ENCODE measurements at places on chromosomes 6 and 20.

GRCh38 chr20:5797843-5798462 lies 47.8 kb downstream of the SHLD1 start:
- DNase-seq, result no peak

GRCh38 chr6:125077453-125077852 lies 76.1 kb upstream of the TPD52L1 start:
- DNase-seq, result peak; percentile 34

DNA sequence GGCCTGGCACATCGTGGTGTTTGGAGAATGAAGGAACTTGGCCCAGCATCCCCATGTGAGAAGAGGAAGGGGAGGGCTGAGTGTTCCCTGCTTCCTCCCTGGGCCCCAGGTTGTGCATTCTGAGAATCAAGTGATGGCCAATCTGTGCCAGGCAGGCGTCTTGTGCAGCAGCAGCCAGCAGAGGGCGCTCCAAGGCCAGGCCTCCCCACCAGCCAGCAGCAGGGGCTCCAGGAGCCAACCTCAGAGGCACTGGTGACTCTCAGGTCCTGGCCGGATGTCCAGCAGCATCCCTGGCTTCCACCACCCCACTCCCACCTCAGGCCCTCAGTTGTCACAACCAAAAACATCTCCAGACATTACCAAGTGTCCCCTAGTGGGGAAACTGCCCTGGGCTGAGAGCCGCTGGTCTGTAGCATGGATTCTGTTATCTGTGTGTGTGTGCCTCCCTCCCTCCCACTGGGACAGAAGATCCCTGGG lies 192.0 kb downstream of the PREX1 start:
- peak; percentile 50 for DNase-seq

DNA sequence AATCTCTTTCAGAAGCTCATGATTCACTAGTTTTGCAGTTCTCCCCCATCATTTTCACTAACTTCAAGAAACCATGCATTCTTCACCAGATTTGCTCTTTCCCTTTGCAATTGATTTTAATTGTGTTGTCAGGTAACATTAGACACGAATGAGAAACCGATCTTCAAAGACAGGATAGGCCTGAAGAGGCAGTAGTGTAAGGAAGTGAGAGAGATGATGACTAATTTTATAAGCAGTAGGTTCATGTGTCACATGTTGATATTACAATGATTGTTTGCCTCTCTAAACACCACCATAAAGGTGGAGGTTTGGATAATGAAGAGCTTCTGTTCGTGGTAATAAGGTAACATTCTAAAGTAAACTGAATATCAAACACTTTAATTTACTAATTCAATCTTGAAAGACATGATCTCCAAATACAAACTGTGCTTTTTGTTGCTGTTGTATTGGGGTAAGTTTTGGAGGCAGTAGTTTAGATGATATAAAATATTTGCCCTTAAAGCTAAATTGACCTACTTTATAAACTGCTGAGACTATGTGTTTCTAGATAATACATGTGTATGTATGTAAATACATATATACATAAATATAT lies 207.2 kb downstream of the PHACTR1 start:
- DNase-seq, result no peak

DNA sequence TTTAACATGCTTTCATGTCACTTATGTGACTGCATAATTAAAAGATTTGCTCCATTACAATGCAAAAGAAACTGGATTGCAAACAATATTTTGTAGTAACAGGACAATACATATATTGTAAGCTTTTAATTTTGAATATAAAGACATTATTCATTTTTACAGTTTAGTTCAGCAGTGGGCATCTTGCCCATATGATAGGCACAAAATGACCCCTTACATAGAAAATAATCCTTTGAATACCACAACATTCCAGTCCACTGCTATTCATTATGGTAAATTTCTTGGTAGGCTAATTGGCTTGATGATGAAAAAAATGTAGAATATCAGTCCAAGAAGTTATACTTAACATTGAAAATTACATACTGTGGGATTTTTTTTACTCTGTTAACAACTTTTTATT lies 74.1 kb upstream of the LAMA2 start:
- DNase-seq, result no peak

DNA sequence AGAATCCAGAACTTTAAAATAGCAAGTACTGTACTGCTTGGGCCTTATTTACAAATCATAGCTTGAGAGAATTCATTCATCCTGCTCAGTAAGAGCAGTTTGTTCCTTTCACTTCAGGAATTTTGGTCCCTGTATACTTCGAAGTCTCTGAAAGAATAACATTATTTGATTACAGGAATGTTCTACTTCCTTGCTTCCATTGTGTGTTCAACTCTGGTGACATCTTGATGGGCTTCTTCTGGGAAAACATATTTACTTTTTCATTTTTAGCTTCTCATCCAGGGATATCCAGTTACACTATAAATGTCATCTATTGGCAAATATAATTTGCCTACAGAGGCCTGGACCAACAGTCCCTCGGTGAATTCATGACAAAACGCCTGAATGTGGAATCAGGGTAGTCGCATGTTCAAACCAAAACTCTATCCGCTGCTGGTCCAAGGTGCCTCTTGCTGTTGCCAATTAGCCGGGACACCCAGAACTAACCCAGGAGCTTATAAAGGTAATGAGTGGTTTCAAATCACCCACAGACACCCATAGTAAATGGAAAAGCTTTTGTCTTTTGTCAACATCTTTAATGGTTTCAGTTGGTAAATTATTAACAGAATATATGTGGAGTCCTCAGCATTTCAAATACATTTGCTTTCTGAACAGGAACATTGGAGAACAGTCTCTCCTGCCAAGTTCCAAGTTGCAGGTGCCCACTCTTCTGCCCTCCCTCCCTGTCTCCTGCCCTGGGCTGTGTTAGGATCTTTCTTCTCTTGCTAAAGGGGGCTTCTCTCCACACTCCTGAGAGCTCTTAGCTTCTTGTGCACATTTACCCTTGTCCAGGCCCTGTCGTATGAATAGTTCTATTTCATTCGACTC lies 162.5 kb upstream of the CITED2 start:
- no peak for DNase-seq

DNA sequence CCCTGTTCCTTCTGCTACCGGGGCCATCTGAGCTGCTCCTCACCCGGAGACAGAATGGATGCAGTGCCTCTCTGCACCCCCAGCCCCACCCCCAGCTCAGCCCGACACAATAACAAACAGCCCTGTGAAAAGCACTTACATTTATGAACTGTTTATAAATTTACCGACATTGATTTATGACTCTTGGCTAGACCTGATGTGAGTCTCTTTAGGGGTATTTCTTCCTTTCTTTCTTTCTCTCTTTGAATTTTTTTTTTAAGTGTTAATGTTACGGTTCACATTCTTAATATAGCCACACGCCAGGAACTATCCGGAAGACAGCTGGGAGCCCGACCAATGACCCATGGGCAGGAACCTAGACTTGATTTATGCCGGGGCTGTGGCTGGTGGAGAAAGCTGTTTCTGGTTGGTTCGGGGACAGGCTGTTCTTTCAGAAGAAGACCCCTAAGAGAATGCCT lies 266.3 kb downstream of the CDC5L start:
- DNase-seq, result peak; percentile 79

DNA sequence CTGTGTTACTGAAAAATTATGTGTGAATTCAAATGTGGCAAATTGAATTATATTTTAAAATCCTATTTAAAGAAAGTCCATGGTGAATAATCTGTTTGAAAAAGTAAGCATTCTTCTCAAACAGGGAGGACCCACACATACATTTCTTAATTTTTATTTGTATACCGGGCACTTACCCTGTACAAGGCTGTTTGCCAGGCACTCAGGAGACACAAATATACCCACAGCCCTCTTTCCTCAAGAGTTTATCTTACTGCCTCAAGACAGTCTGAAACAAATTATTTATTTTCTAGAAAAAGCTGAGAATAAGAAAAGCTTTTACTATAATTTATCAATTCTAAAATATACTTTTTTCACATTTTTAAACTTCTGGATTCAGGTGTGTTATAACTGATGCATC lies 114.4 kb downstream of the TASP1 start:
- DNase-seq, result no peak

- peak; percentile 61 for DNase-seq
These were observed 264.9 kb downstream of the HIVEP2 start for GRCh38 chr6:142679907-142680700.

DNA sequence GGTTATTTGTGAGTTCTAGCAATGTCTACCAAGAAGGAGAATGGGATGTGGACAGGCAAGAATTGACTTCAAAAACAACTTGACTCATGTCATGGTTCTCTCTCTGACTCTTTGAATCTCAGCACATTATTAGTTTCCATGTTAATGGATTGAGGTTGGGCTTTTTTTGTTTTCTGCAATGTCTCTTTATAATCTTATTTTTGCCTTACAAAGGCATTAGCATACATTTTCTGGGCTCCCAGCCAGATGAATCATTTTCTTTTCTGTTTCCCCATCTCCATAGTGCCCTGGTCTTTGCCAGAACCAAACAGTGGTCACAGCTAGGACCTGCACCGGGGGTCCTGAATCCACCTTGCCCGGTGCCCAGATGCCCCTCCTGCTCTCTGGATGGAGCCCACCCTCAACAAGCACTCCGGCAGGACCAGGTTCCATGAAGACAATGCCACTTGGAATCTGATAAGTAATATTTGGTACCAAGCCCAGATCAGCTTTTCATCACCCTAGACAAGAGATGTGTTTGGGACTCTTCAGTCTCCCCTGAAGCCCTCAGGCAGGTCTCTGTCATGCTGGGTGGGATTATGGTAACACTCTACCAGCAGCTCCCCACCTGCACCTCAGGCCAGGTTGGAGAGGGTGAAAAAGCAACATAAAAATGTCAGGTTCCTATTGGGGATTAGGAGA lies 266.7 kb upstream of the SULF2 start:
- DNase-seq, result peak; percentile 67

DNA sequence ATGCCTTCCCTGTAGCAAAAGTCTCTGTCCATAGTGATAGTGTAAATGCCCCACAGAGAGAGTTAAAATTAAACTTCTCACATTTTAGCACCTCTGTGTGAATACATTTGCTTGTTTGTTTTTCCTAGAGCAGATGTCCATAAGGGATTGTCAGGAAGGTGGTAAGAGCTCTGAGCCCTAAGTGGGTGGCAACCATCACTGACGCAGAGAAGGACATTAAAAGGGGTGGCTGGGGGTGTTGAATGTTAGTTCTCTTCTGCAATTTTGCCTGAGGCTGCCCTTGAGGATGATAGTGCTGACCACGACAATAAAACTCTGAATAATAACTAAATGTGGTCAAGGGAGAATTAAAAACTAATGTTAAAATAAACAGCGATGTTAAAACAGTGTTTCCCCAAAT lies 174.3 kb upstream of the ID4 start:
- DNase-seq, result no peak

- DNase-seq, result no peak
These were observed 155.0 kb downstream of the GJA10 start for GRCh38 chr6:90049295-90049694.

- DNase-seq, result no peak
These were observed 28.9 kb downstream of the TCF21 start for GRCh38 chr6:133917781-133918180.

DNA sequence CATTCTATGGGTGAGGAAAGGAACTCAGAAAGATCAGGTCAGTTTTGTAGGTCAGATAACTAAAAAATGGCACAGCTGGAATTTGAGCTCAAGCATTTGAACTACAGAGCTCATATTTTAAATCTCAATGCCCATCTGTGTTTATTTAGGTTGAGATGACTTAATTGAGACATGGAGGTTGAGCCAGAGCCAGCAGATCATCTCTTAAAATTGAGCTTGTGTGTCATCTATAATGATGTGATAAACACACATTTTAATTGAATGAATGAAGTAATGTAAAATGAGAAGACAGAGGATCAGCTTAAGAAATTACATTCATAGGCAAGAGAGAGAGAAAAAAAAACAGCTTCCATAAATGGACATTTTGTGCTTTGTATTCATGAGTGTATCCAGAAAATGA lies 3.7 kb downstream of the MANEA start:
- DNase-seq, result no peak

- DNase-seq, result peak; percentile 40
These were observed 87.5 kb downstream of the FOXO3 start for GRCh38 chr6:108648191-108648590.

GRCh38 chr6:30857549-30857948 lies 26.8 kb upstream of the DDR1 start:
- no peak for DNase-seq

DNA sequence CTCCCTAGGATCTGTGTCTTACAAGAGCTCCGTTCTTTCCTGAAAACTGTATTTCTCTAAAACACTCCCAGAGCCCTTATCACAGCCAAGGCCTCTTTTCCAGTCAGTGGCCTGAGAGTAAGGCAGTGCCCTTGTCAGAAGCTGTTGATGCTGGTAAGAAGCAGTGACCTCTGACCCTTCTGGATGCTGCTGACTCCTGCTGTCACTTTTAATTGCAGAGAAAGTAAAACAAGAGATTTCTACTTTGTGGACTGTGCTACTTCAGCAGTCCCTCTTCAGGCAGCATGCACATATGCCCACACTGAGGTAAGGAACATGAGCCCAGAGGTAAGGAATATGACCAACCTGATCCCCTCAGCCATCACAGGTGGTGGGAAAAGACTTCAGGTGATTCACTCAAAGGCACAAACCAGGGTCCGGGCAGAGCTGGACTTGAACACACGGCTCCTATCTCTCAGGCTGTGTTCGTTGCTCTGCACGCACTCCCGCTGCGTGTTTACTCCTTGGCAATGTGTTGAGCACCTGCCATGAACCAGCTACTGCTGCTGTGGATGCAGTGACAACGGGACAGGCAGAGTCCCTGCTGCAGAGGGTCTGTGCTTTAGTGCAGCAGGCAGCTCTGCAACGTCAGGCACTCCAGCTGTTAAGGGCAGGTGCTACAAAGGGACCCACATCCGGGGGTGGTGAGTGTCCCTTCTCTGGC lies 201.9 kb upstream of the CST7 start:
- no peak for DNase-seq

GRCh38 chr6:128161263-128161662 lies 260.4 kb upstream of the THEMIS start:
- no peak for DNase-seq

GRCh38 chr20:21395666-21396598 lies 1.4 kb downstream of the NKX2-4 start:
- DNase-seq, result no peak

GRCh38 chr20:17614812-17615644 lies 45.2 kb downstream of the DSTN start:
- DNase-seq, result no peak

DNA sequence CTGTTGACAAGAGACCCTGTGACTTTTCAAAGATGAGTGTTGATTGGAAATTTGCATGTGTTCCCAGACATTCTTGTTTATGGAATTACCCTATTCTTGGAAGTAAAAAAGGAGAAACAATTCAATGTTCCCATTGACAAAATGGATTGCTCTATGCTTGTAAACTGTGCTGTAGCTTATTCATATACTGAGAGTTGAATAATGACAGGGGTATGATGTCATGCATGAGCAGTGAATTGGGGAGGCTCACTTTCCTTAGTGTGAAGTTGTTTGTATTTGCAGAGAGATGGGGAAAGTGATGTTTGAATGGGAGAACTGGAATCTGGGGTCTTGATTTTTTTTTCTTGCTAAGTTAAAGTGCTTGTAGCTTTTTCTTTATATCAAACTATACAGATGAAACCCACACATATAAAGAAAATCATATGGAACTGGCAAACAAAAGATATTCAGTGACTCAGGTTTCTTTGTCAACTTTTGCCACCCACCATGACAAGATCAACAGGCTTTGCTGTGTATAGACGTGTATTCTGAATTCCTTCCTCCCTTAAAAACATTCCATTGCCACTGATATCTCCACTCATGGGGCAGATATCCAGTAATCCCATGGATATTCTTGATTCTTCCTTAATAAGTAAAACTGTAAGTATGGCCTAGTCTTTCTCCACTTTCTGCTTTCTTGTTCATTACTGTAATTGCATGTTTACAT lies 97.8 kb upstream of the JAG1 start:
- peak; percentile 10 for DNase-seq

Measured in astrocyte of the spinal cord (primary cell).